Stimulated activated CD4-positive, alpha-beta T cell treated with anti-CD3 and anti-CD28 coated beads, Interleukin-1b, Interleukin-23, amount 100 ng/mL, for 1 hour (primary cell): ENCODE measurements at places on chromosomes 3 and 15.

DNA sequence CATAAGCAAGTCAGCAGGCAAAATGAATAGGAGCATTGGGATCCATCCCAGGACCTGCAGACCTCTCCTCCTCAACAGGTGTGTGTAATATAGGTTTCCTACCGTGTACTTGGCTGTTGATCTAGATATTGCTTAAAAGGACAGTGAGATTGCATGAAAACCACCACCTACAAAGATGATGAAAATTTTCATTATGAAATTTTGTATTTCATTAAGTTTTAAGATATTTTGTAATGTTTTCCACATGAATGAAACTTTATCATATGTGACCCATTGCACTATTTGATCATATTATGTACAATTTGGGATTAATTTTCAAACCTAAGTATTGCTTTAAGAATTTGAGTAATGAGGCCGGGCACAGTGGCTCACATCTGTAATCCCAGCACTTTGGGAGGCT is 94.3 kb upstream of the TRPM1 start:
- DNase-seq: no peak

DNA sequence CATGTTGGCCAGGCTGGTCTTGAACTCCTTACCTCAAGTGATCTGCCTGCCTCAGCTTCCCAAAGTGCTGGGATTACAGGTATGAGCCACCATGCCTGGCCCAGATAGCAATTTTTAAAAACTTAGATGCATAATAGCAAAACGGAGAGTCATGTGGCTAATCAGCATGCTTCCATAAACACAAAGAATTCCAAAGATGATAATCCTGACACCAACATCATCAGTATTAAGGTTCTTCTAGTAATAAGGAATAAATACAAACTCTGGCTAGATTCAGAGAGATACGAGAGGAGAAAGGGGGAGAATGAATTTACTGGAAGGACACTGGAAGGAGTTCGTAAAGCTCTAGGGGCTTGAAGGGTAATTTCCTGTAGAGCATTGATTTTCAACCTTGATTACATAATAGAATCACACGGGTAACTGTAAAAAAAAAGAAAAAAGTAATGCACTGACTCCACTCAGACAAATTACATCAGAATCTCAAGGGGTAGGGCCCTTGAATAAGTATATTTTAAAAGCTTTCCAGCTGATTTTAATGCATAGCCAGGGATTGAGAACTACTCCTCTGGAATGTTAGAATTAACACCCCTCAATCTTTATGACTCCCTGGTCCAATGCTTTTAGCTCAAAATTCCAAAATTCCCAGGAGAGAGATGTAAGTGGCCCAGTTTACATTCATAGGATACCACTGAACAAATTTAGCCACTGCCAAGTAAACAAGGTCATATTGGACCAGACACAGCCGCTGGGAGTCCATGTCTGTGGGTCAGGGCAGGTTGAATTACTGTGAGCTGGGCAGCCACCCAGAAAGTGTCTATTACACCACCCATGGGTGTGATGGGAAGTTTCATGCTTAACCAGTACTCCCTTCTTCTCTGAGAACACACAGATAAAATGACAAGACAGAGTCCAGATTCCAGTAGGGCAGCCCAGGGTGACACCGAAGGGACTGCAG is 243.9 kb downstream of the TBL1XR1 start:
- no peak for DNase-seq

DNA sequence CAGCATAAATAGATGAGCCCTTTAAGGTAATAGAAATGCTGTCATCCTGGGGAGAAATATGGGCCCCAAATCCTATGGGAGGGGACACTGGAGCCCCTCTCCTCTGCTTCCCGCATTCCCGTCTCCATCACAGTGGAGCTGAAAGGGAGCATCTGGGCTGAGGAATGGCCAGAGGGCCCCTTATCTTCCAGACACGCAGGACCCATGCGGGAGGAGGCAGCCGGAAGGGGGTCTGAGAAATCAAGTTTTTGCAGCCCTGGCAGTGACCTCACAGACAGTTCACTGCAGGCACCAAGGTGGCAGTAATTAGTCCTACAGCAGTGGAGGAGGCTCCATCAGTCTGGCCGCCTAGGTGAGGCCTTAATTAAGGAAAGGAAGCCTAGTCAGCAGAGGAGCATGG is 80.2 kb downstream of the RAB11A start:
- DNase-seq: no peak

GRCh38 chr3:185744997-185745843 is 79.6 kb downstream of the IGF2BP2 start:
- DNase-seq: no peak

- no peak for DNase-seq
Observed at GRCh38 chr3:72204452-72204851, 419.5 kb upstream of the PROK2 start.

- no peak for DNase-seq
Observed at GRCh38 chr15:42498212-42499068, 3.0 kb downstream of the SNAP23 start.

- no peak for DNase-seq
Observed at GRCh38 chr15:70545526-70545925, 217.8 kb downstream of the UACA start.

- peak; percentile 14 for DNase-seq
Observed at GRCh38 chr3:128969993-128970739, 23.7 kb downstream of the CFAP92 start.

DNA sequence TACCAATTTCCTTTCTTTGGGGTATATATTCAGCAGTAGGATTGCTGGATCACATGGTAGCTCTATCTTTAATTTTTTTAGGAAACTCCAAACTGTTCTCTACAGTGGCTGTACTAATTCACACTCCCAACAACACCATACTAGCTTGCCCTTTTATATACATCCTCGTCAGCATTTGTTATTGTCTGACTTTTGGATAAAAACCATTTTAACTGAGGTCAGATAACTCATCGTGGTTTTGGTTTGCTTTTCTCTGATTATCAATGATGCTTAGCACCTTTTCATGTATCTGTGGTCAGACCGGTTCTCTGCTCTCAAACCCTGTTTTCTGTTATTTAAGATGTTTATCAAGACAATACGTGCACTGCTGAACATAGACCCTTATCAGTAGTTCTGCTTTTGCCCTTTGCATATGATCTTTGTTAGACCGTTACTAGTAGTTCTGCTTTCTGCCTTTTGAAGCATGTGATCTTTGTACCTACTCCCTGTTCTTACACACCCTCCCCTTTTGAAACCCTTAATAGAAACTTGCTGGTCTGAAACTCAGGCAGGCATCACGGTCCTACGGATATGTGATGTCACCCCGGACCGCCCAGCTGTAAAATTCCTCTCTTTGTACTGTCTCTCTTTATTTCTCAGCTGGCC is 474.3 kb downstream of the RSL24D1 start:
- DNase-seq: no peak

DNA sequence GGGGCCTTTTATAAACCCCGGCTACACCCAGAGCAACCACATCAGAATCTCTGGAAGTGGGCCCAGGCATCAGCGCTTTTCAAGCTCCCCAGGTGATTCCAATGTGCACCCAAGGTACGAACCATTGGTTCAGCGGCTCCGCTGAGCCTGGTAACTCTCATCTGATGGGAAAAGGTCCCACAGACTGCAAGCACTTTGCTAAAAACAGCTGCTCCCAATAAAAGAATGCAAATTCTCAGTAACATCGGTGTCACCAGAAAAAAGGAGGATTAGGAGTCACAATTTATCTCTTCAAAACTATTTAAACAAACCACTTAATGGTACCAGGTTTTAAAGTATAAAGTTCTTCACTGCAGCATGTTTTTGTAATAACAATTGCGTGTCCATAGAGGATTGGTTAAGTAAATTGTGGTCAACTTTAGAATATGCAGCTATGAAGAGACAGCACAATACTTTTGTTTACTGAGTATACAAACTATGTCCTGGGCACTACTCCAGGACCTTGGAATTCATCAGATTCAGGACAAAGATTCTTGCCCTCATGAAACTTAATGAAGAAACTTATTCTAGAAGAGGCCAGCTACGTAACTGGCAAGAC is 660.7 kb upstream of the ADAMTS9 start:
- no peak for DNase-seq

GRCh38 chr3:113825090-113825489 is 13.5 kb upstream of the GRAMD1C start:
- DNase-seq: no peak

DNA sequence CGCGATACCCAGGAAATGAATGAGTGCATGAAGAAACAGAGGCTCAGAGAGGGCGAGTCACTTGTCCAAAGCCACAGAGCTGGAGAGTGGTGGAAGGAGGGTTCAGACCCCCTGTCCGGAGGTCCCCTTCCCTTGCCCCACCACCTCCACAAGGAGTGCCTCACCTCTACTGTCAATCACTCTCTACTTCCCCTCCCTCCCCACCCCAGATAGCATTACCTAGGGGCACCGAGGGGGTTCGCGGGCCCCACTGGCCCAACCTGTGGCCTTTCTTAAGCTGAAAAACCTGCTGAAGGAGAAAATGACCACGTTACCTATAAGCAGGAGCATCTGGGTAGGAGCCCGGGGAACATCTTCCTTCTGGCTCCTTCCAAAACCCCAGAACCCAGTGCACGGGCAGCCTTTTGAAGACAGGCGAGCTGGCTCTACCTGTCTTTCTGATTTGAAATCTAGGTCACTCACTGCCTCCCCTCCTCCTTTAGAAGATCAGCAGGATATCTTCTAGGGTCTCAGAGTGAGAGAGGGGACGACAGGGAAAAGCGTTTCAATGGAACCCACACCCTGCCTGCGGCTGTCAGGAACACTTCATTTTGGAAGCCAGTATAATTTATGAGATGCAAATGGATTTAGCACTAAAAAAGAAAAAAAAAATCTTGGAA is 89.9 kb upstream of the MEF2A start:
- no peak for DNase-seq

GRCh38 chr15:79311901-79312553 is 1.1 kb downstream of the TMED3 start:
- no peak for DNase-seq

GRCh38 chr3:155663467-155664212 is 81.2 kb downstream of the PLCH1 start:
- no peak for DNase-seq

- no peak for DNase-seq
Observed at GRCh38 chr15:93501946-93502345, 412.9 kb upstream of the RGMA start.

DNA sequence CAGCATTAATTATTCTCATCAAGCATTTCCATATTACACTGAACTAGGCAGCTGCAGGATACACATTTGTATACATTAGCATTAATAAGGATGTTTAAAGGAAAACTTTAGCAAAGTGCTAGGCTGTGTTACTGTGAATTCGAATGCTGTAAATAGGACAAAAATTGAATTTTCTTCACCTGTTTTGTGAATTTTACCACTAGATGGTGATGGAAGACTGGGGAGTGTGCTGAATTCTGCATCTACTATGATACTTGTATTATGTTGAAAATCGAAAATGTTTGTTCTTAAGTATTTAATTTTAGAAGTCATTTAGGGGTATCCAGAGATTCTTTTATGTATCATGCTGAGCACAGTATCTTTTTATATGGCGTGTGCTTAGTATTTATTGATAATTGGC is 12.3 kb upstream of the P2RY14 start:
- DNase-seq: no peak

- no peak for DNase-seq
Observed at GRCh38 chr3:16877505-16877904, 7.2 kb upstream of the PLCL2 start.

- no peak for DNase-seq
Observed at GRCh38 chr15:42503825-42504224, 8.4 kb downstream of the SNAP23 start.

GRCh38 chr15:83014205-83014653 is 2.8 kb upstream of the C15orf40 start:
- no peak for DNase-seq

DNA sequence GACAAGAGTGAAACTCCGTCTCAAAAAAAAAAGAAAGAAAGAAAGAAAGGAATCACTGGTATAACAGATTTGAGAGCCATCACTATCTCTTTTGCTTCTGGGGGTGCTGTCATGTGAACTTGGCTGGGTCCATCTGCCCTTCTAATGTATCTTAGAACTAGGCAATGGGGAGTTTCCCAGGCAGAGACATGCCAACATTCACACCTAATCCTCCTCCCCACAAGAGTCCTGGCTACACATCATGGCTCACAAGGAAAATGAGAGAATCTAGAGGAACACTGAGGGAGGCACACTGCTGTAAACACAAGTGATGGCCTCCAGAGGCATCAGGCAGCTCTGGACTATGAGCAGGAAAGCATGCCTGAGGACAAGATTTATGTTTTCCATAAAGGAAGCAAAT is 67.8 kb upstream of the PPP2R3A start:
- DNase-seq: no peak

DNA sequence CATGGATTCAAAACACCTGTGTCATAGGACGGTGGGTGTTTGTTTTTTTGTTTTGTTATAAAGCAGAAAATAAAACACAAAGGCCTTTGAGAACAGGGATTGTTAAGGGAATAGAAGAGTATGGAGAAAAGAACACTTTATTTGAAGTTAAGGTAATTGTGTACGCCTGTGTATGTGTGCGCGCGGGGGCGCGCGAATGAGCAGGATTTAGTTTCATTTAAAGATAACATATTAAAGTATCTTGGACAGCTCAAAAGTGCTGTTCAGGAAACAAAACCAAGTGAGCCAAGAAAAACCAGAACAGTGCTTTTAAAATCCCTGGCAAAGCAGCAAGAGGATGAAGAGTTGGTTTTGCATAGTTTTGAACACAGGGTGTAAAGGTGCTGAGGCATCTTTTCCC is 1.9 kb downstream of the CPNE4 start:
- DNase-seq: no peak

- no peak for DNase-seq
Observed at GRCh38 chr15:60972866-60973265, 256.2 kb downstream of the RORA start.

DNA sequence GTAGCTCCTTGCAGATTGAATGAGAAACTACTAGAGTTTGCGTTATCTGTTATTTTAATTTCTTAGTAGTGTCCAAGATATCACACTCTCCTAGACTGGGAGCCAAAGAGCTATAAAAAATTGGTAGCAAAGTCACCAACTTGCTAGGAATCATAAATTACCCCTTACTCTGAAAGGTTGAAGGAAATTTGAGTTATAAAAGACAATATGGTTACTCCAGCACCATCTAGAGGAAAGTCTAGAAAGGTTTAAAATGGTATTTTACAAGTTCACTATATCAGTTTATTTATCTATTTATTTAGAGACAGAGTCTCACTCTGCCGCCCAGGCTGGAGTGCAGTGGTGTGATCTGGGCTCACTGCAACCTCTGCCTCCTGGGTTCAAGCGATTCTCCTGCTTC is 121.6 kb downstream of the RBPMS2 start:
- DNase-seq: no peak

DNA sequence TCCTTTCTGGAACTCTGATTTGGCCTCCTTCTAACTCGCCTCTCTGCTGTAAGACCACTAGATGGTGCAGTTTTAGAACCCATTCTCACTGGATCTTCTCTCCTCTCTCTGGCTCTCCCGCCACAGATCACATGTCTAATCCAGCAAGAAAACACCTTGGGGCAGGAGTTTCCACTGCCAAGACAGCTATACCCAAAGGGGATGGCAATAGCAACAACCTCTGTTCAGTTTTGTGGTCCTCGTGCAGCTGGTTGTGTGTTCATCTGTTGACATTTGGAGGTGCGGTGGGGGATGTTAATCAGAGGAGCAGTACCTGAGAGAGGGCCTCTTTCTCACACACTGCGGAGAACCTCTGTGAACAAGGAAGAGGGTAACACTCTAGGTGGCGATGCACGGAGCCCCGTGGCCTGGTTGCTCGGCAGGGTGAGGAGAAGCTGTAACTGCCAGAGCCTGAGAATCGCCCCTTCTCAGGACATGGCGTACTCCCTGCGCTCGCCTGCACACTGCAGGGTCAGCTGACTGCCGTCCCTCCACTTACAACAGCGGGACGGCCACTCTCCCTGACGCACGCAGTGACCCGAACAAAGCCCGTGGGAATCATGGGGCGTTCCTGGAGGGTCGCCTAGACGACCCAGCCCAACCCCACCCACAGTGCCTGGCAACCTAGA is at the start of gene TEX55:
Gene TEX55 (plus strand): TSS at position 666 of the 668 bp plus-strand sequence. CDS start 25 bp downstream, outside the sequence.
- DNase-seq: no peak
